ENCODE measurements at places on chromosomes 7 and 10.

DNA sequence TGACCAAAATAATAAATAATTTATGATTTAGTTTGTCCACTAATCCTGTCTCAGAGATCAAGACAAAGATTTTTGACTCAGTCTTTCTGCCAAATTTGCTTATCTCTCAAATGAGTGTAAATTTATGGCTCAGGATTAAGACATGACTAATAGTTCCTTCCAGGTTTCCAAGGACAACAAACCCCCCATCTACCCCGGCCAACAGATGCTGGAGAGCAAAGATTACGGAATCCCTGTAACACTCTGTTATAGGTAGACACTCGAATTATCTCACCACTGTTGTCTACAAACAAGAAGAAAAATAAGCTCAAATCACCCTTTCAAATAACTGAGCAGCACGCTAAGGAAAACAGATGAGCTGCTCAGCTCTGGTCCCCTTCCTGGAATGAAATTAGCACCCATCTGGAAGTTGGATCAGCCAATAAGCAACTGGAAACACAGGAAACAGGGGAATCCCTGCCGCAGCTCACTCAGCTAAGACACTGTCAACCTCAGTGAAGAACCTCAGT, 56.8 kb upstream of the SVIL start:
- DNase-seq = no peak

DNA sequence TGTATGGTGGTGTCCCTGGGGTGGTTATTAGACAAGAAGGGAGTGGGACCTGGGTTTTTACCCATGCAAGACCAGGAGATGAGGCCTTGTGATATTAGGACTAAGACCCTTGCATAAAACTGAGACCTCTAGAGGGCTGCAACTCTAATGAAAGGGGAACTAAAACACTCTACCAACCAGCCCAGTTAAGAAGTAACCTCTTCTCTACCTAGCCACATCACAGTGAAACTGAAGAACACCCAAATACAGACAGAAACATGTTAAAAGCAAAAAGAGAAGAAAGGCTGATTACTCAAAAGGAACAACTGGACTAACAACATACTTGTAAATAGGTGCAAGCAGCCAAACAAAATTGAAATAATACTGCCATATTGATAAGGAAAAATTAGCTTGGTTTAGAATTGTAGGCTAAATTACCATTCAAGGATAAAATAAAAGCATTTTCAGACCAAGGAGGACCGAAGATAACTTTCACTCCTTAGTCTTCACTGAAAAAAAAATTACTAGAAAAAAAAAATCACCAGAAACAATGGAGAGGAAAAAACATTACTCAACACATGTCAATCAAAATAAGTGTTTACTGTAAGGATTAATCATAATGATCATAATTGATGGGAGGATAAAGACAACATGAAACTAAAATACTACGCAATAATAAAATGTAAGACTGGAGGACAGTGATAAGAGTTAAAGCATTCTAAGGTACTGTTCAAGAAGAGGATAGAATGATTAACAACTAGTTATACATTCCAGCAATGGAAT, 27.6 kb downstream of the ERLIN1 start:
- no peak for DNase-seq

DNA sequence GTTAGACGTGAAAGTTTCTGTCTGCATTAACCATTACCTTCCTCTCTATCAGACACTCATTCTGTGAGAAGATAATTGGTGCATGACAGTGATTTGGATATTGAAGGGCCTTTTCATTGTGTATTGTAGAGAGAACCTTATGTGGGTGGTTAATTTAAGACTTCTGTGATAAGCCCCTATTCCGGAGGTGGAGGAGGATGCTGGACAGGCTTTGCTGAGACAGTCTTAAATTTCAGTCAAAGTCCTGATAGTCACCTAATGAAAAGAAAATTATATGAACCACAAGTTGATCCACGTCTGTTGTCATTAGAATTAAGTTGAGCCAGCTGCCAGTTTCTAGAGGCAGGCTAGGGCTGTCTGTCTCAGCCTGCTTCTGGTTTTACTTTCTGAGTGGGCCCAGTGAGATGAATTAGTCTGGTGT, 62.9 kb downstream of the CELF2 start:
- DNase-seq = no peak

DNA sequence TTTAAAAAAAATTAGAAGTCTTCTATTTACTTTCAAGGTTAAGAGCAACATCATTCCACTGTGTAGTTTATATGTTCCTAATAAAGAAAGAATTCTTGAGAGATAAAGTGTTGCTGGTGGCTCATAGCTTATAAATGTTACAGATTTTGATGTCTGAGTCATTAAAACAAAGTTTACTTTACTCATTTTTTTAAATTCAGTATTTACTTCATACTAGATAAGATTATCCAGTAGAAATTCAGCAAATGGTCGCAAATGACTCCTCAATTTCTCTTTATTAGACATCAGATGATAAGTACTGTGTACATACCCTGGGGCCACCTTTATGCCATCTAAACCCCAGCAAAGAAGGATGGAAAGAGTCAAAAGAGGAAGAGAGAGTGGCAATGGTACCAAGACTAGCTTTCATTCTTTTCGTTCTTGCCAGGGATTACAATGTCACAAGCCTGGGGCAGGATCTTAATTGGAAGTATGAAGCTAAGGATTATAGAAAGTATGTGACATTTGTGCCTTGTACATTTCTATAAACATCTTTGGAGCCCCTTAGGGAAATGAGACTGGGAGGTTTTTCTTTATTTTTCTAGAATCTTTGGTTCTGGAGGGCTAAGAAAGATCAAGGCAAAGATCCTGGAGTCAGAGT, 206.1 kb downstream of the CHRM2 start:
- DNase-seq = no peak

DNA sequence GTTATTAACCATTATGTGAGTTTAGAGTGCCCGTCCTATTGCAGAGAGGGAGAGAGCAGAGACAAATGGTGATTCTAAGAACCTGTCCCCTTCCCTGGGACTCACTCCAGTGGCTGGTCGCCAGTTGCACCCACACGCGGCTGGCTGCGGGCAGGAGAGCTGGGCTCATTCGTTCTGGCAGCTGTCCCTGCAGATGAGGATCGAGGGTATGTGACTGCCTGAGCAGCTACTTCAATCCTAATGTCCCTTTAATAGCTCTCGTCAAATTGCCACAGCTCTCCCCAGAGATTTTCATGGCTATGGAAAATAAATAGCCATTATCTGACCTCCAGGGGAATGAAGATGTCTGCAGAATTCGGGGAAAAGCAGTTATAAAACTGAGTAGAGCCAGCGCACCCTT, 41.6 kb downstream of the RBM28 start:
- no peak for DNase-seq

DNA sequence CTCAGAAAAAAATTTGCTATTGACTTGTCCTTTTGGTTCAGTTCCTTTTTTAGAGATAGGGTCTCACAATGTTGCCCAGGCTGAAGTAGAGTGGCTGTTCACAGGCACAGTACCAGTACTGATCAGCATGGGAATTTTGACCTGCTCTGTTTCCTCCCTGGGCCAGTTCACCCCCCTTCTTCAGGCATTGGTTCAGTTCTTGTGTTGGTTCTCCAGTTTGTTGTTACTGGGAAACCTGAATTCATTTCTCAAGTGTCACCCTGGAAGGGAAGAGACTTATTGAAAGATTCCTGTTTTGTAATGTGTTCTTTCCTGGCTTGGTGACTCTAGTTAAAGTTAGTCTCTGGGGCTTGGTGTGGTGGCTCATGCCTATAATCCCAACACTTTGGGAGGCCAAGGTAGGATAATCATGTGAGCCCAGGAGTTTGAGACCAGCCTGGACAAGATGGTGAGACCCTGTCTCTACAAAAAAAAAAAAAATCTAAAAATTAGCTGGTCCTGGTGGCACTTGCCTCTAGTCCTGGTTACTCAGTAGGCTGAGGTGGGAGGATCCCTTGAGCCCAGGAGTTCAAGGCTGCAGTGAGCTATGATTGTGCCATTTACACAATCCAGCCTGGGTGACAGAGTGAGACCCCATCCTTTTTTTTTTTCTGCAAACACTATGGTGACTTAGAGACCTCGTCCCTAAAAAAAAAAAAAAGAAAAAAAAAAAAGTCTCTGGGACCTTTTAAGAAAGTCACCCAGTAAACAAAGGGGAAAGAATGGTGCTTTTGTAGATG, 52.7 kb downstream of the CNNM2 start:
- no peak for DNase-seq

DNA sequence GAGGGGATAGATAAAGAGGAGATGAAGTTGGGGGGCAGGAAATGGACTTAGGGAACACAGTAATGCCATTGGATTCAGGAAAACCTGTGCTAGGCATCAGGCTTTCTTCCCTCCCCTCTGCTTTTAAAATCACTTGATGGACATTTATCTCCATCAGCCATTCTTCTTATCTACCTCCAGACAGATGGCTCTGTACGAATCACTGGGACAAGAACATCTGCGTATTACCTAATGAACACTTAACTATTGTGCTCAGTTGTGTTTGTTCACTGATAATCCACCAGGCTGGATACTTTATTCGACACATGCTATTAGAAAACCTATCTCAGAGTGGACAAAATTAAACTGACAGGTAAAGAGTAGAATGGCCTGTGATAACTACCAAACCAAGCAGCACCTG, 40.0 kb downstream of the TNKS2 start:
- DNase-seq = no peak

- DNase-seq = no peak
These were observed 49.8 kb downstream of the PLCE1 start for GRCh38 chr10:94043431-94043990.

DNA sequence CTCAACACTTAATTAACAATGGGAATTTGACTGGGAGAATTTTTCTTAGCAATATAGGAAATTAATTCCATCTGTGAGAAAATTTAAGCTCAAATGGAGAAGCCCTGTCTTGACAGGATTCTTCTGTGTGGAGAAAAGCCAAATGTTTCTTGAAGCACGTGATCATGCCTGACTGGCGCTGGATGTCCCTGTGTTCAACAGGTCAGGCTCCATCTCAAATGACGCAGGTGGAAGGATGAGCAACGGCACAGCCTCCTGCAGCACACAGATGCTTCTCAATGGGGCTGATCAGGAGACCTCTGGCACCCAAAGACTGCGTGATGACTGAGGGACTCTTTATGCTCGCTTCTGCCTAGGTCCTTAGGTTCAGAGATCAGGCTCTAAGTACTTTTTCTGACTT, 143.8 kb downstream of the RSU1 start:
- no peak for DNase-seq

- DNase-seq = no peak
These were observed 82.0 kb downstream of the DOCK4 start for GRCh38 chr7:112124061-112124766.
